ENCODE measurements at places on chromosomes 1 and 21.

GRCh38 chr1:26352338-26352679 is 1.6 kb downstream of the CRYBG2 start:
- no peak for DNase-seq

- DNase-seq, result no peak
These were observed 21.2 kb upstream of the FMO4 start for GRCh38 chr1:171292799-171293198.

GRCh38 chr1:73887412-73887811 is 310.6 kb downstream of the LRRIQ3 start:
- DNase-seq, result no peak

DNA sequence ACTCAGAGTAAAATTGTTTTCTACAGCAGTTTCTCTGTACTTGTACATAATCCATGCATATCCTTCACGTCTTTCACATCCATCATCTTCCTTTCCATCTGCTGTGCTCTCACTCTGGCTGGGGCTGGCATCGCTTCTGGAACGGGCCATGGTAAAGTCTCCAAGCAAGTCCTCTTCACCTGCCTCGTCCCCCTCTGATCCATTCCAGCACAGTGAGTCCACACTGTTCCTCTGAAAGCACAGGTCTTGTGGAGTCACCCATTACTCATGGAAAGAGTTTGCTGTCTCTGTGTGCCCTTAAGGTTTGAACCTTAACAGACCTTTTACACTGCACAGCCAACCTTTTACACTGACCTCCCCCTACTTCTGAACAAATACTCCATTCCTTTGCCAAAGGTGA is 313.6 kb downstream of the ASTN1 start:
- DNase-seq, result no peak

GRCh38 chr1:218377143-218377660 is 32.1 kb downstream of the TGFB2 start:
- no peak for DNase-seq

Measured in endothelial cell (in vitro differentiated cells).